Activated naive CD4-positive, alpha-beta T cell (primary cell): ENCODE measurements at places on chromosomes 2 and 18.

DNA sequence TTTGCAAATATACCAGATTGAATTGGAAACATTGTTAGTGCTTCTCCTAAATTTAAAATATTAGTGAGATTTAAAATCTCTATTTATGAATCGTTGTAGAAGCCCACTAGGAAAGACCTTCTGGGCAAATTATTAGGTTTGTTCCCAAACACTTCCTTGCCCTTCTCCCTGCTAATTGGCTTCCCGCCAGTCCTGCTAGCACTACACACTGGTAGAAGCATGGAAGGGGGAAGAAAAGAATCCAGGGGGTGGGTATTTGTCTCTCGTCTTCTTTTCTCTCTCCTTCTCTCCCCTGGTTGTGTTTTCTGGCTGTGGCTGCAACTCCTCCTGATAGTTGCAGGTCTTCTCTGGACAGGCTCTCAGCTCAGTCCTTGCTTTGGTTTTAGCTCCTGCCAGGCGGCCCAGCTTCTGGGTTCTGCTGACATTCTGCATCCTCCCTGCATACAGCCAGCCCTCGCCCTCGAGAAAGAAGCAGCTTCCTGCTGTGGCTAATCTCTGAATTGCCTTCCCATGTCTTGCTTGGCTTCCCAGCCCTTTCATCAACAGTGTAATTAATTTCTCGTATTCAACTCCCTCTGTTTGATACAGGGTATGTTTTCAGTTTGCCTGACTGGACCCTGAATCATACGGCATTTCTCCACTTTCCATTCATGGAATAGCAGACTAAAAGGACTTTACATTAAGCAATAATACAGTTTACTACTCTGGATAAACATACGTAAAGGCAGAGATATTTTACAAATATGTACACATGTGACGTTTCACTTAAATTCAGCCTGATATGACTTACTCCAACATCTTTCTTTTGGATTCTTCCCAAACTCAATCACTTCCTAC is 6.9 kb upstream of the PARD3B start:
- no peak for DNase-seq

GRCh38 chr2:113061241-113061640 is 2.2 kb downstream of the IL36RN start:
- DNase-seq: no peak

GRCh38 chr2:191565647-191566198 is 112.2 kb upstream of the NABP1 start:
- no peak for DNase-seq

GRCh38 chr2:36770542-36771287 is 74.2 kb downstream of the VIT start:
- no peak for DNase-seq

DNA sequence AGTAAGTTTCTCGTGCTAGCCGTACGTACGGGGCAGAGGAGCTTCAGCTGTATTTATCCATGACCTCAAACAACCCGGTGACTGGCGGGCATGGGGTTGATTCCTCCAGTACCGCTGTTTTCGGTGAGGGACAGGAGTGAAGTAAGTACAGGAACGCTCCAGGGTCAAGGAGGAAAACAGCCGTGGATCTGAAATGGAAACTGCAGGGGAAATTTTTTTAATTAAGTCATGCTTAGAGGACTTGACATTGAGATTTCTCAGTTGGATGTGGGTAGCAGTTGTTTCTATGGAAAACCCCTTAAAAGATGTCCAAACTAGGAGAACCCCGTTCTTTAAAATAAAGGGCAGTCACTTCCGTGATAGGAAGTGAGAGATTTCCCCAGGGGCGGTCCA is 1.2 kb downstream of the RAB12 start:
- DNase-seq: no peak

- DNase-seq: no peak
Measured at GRCh38 chr2:217735899-217736298, 266.9 kb downstream of the TNS1 start.

GRCh38 chr2:20744366-20745335 is 77.7 kb downstream of the GDF7 start:
- no peak for DNase-seq

DNA sequence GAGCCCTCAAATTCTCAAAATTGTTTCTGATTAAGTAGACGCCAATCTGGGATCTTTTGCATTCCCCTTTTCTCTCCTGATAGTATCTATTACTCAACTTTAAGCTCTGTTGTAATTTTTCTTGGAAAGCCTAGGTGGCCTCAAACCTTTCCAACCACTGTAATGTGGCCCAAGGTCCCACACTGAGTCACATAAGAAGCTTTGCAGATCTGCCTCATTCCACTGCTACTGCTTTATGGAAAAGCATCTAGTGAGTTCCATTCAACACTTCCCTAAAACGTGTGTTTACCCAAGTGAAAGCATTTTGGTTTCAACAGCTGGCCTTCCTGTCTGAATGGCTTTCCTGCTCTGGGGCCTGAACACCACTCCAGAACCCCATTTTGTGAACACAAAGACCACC is 493.6 kb upstream of the SPHKAP start:
- DNase-seq: no peak

DNA sequence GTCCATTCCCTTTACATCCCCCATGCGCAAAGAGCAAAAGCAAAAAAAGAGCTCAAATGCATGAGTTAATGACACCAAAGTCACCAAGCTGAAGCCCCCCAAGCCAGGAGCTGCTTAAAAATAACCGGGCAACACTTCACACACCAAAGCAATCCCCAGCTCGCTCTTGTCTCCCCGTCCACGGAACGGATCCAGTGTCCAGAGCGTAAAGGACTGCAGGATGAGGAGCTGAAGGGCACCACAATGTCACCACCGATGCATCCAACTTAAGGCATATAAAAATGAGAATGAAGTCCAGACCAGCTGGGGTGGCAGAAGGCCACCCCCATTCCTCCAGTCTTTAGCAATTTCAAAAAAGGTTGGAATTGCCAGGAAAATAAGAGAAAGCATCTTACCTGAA is 8.7 kb downstream of the SMAD7 start:
- no peak for DNase-seq

DNA sequence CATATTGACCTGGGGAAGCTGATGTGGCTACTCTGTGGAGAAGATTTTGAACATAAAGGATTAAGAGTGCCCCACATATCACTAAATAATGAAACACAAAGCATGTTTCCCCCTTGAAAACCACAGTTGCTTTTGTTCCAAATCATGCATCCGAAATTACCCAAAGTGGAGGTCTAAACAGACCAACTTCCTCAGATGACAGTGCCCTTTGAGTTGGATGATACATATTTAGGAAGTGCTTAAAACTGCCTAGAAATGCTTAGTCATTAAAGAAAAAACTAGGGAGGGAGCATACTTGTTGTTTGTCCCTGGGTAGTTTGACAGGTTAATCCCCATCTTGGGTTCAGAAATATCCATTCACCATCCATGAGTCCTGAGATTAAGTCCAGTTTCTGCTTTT is 1070.3 kb downstream of the SUCLG1 start:
- DNase-seq: no peak

GRCh38 chr2:58911877-58912276 is 670.8 kb upstream of the FANCL start:
- DNase-seq: no peak

DNA sequence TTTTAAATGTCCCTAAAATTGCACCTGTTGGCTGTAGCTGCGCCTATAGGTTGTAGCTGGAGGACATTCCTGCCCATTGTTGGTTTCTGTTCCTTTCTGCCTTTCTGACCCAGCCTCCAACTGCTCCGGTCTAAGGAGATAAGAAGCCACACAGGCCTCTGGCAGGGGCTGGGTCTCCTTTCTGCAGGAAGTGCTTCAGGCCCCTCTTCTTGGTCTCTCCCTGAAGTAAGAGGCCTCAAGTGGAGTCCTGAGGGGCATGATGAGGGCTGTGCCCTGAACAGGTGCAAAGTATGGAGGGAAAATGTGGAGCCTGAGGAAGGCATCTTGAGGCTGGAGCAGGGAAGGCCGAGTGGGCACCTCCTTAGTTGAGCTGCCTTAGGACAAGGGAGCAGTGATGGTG is 10.4 kb upstream of the SFTPB start:
- no peak for DNase-seq

- no peak for DNase-seq
Measured at GRCh38 chr2:26634636-26635230, 6.4 kb downstream of the CIB4 start.

DNA sequence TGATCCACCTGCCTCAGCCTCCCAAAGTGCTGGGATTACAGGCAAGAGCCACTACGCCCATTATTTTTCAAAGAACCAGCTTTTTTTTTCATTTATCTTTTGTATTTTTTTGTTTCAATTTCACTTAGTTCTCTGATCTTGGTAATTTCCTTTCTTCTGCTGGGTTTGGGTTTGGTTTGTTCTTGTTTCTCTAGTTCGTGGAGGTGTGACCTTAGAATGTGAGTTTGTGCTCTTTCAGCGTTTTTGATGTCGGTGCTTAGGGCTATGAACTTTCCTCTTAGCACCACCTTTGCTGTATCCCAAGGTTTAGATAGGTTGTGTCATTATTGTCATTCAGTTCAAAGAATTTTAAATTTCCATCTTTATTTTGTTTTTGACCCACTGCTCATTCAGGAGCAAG is 86.7 kb upstream of the MSTN start:
- no peak for DNase-seq
